ENCODE measurements at places on chromosomes 7 and 10.

DNA sequence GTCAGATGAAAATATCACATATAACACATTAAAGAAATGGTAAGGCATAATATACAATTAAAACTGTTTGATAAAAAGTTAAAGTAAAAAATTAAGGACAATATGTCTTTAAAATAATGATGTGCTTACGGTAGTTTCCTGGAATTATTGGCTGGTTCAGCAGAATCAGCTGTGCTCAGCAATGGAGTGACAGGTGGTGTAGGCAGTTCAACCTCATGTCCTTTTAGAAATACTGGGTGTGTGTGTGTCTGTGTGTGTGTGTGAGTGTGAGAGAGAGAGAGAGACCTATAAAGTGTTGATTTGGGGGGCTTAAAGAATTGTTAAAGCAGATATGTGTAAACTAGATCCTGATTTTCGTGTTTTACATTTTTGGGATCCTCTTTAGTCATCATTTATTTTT lies 141.2 kb downstream of the ADAM22 start:
- H3K4me1 ChIP-seq = peaks cover 8% of the 10 kb centered on the region
- no peak overlapping the region for H3K4me3 ChIP-seq
- no peaks in the 10 kb centered on the region for H3K27me3 ChIP-seq
- no peaks in the 10 kb centered on the region for H3K36me3 ChIP-seq
- no peak for DNase-seq
- no peak overlapping the region for H3K27ac ChIP-seq

DNA sequence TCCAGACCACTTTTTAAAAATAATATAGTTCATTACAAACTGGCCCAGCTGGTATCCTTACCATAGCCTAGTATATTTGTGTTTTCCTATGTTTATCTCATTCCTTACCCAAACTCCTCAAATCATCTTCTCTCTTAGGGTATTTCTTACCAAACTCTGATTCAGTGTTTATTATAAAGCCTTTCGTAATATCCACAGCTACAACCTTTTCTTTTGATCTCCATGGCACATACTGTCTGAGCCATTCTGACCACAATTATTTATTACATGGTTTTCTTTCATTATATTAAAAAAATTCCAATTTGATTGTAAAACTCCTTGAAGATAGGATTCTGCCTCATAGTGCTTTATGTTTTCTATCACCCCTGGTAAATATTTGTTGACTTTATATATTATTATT lies 94.2 kb downstream of the LRMDA start:
- no peaks in the 10 kb centered on the region for H3K4me1 ChIP-seq
- DNase-seq = no peak
- no peaks in the 10 kb centered on the region for H3K36me3 ChIP-seq
- no peak overlapping the region for H3K4me3 ChIP-seq
- peaks cover 4% of the 10 kb centered on the region for H3K27me3 ChIP-seq
- no peak overlapping the region for H3K27ac ChIP-seq

DNA sequence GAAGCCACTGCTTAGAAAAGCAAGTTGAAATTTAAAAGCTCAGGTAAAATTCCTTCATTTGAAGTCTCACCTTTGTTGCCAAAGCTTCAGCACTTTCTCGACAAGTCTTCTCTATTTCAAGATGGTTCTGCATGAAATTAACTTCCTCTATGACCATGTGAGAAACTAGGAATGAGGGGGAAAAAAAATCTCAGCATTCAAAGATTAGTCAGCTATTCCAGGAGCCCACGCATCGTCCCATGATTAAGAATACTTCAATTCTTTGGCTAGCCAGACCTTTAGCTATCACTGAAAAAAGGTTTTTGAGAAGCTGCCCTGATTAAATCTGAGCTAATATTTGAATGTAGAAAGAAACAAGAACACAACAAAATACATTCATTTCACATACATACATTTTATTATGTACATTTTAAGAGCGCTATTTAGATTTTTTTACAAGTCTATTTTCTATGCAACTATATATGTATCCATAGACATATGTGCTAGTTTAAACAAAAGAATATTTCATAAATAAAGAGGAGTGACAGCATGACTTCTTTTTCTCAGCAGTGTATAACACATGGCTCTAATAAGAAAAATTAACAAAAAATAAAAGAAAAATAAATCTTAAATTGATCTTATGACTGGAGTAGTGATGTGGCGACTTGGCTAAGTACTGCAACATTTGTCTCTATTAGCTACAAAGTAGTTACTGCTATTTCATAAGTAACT lies 44.8 kb downstream of the SHTN1 start:
- no peaks in the 10 kb centered on the region for H3K4me1 ChIP-seq
- H3K36me3 ChIP-seq = no peaks in the 10 kb centered on the region
- H3K4me3 ChIP-seq = no peak overlapping the region
- no peak overlapping the region for H3K27ac ChIP-seq

DNA sequence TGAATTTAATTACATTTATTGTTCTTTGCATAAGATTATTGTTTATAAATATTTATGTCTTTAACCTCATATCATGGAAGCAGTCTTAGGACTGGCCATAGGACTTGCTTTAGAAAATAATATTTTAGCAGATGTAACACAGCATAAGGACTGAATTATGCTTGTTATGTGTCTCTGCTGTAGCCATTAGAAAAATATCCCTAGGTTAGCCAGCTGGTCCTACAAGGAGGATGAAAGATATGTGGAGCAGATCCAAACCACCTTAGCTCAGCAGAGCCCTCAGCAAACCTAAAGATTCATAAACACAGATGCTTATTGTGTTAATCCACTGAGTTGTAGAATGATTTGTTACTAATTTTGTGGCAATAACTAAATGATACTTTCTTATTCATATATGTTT lies 166.0 kb upstream of the COL1A2 start:
- H3K36me3 ChIP-seq = no peaks in the 10 kb centered on the region
- H3K4me1 ChIP-seq = no peaks in the 10 kb centered on the region
- no peak overlapping the region for H3K4me3 ChIP-seq

DNA sequence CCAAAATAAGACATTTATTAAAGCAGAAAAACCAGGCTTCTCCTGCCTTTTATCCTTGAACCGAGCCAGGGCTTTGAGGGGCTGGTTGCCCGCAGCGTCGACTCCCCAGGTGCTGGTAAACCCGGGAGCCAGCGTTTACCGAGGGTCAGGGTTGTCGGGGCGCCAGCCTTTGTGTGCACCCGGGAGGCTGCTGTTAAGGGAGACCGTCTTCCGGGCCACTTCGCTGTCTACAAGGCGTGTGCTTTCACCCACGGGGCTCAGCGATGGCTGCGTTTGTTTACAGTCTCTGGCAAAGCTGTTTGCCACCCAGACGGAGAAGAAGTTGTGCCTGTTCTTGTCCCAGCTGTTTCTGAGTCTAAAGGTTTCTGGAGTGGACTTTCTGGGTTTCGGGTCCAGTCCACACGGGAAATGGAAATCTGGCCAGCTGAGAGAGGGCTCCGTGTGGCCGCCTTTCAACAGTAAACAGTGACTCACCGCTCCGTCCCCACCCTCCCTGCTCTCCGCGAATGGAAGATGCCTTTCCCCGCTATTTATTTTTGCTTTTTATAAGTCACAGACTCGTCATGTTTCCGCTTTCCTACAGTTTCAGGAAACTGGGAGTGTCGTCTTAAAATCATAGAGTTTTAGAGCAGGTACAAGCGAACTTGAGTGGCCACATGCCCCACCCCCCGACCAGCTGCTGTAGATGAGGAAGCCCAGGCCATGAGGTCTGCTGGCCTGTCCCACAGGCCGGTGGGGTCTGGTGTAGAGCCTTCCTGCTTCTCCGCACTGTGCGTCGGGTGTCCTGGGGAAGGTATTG lies 2.2 kb downstream of the MAFK start:
- H3K27me3 ChIP-seq = no peaks in the 10 kb centered on the region
- peak overlapping the region; percentile 95 for H3K27ac ChIP-seq
- H3K4me3 ChIP-seq = peak overlapping the region; percentile 85
- H3K4me1 ChIP-seq = peaks cover 35% of the 10 kb centered on the region
- peaks cover 2% of the 10 kb centered on the region for H3K36me3 ChIP-seq

GRCh38 chr7:153550173-153550572 lies 502.0 kb upstream of the DPP6 start:
- no peak overlapping the region for H3K27ac ChIP-seq
- H3K4me3 ChIP-seq = no peak overlapping the region
- H3K36me3 ChIP-seq = no peaks in the 10 kb centered on the region
- no peak for DNase-seq

GRCh38 chr10:130017631-130018022 lies 53.6 kb upstream of the EBF3 start:
- no peak overlapping the region for H3K4me3 ChIP-seq
- peaks cover 3% of the 10 kb centered on the region for H3K27me3 ChIP-seq

DNA sequence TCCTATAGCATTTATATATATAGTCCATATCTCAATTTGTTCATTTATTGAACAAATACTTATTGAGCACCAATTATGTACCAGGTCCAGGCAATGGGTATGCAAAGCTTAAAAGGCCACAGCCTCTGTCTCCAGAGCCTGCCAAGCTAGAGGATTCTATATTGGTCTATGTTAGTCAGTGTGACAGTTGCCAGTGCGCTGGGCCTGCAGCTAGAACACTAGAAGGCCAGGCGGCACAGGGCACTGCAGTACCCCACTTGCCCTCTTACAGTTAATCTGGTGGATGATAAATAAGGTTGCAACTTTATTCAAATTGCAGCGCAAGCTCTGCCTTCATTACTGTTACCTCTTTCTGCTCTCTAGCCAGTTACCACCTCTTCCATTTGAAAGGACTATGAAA lies 68.8 kb downstream of the PPP1R3C start:
- no peaks in the 10 kb centered on the region for H3K4me1 ChIP-seq
- no peak overlapping the region for H3K27ac ChIP-seq
- no peaks in the 10 kb centered on the region for H3K36me3 ChIP-seq
- H3K27me3 ChIP-seq = peaks cover 2% of the 10 kb centered on the region
- no peak overlapping the region for H3K4me3 ChIP-seq
- DNase-seq = no peak

DNA sequence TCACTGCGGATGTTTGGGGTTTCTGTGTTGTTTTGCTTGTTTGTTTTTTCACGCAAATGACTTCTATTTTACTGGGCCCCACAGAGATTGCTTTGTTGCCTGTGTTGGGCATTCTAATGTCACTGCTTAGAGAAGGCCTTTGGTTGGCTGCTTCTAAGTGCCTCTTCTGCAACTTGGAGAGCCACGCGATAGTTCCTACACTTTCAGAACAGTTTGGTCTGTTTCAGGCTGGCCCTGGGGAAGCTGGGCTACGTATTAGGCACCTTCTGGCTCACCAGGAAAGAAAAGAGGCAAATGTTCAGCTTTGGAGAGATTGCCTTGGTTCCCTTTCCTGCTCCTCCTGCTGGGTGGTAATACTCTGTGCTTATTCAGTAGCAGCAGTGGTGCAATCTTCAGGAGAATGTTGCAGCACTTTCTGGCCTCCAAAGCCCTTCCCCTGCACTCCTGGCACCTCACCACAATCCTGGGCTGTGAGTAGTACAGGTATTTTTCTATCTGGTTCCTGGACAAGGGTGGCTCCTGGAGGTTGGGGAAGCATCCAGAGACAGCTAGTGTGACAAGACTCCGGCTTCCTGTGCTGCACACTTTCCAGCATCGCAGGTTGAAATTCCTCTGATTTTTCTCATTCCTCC lies 1.2 kb downstream of the ANTXRL start:
- no peaks in the 10 kb centered on the region for H3K36me3 ChIP-seq
- H3K4me3 ChIP-seq = no peak overlapping the region
- H3K4me1 ChIP-seq = peaks cover 25% of the 10 kb centered on the region
- peaks cover 16% of the 10 kb centered on the region for H3K27me3 ChIP-seq
- no peak for DNase-seq
- H3K27ac ChIP-seq = no peak overlapping the region

DNA sequence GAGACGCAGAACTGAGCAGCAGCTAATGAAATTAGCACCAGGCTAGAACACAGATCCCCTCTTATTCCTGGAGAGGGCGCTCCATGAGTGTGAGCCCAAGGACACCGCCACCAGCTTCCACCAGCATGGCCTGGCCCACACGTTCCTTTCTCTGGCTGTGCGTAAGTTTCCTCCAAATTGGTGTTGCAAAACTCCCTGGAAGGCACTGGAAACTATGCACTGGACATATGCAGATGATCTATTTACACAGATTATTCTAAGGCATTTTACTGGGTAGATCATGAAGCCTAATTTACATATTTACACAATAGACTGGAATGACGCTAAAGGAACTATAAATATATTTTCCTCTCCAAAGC lies 455.6 kb upstream of the FOXK1 start:
- H3K27me3 ChIP-seq = no peaks in the 10 kb centered on the region
- no peak for DNase-seq
- no peak overlapping the region for H3K4me3 ChIP-seq
- H3K27ac ChIP-seq = no peak overlapping the region
- no peaks in the 10 kb centered on the region for H3K4me1 ChIP-seq

- DNase-seq = no peak
- H3K27ac ChIP-seq = no peak overlapping the region
- peaks cover 9% of the 10 kb centered on the region for H3K4me1 ChIP-seq
- H3K36me3 ChIP-seq = peaks cover 15% of the 10 kb centered on the region
These were observed 2.0 kb upstream of the LRRC4 start for GRCh38 chr7:128033246-128033645.

GRCh38 chr10:78247821-78248220 lies 214.2 kb downstream of the RPS24 start:
- no peak overlapping the region for H3K27ac ChIP-seq
- peaks cover 30% of the 10 kb centered on the region for H3K4me1 ChIP-seq
- no peaks in the 10 kb centered on the region for H3K36me3 ChIP-seq
- DNase-seq = no peak

DNA sequence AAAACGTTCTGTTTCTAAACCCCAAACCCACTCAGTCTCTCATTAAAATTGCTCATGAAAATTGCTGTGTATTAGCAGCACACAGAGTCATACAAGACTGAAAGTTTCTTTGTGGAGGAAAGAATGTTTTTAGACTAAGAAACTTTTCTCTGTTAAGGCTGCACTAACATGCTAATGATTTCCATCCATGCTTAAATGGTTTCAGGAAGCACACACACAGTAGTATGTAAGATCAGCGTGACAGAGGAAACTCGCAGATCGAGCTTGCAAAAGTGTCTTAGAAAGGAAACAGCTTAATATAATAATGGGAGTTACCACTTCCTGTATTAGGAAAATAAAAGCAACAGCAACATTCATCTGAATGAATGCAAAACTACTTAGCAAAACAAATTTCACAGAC lies 112.7 kb downstream of the ICA1 start:
- DNase-seq = no peak
- no peaks in the 10 kb centered on the region for H3K27me3 ChIP-seq
- peaks cover 4% of the 10 kb centered on the region for H3K36me3 ChIP-seq
- peaks cover 26% of the 10 kb centered on the region for H3K4me1 ChIP-seq

- H3K27ac ChIP-seq = no peak overlapping the region
- H3K27me3 ChIP-seq = no peaks in the 10 kb centered on the region
- no peak for DNase-seq
- no peak overlapping the region for H3K4me3 ChIP-seq
- H3K36me3 ChIP-seq = no peaks in the 10 kb centered on the region
- H3K4me1 ChIP-seq = no peaks in the 10 kb centered on the region
These were observed 89.5 kb downstream of the THSD7A start for GRCh38 chr7:11742496-11742895.

GRCh38 chr10:126109893-126110292 lies 213.5 kb downstream of the FANK1 start:
- H3K4me1 ChIP-seq = no peaks in the 10 kb centered on the region
- DNase-seq = no peak
- H3K36me3 ChIP-seq = no peaks in the 10 kb centered on the region
- peaks cover 3% of the 10 kb centered on the region for H3K27me3 ChIP-seq
- no peak overlapping the region for H3K4me3 ChIP-seq
- no peak overlapping the region for H3K27ac ChIP-seq

- no peaks in the 10 kb centered on the region for H3K36me3 ChIP-seq
- H3K4me3 ChIP-seq = no peak overlapping the region
- no peak for DNase-seq
- H3K27ac ChIP-seq = no peak overlapping the region
These were observed 1091.1 kb downstream of the LRMDA start for GRCh38 chr10:76522547-76522946.

- DNase-seq = no peak
- no peaks in the 10 kb centered on the region for H3K4me1 ChIP-seq
- H3K36me3 ChIP-seq = no peaks in the 10 kb centered on the region
- no peak overlapping the region for H3K27ac ChIP-seq
- H3K27me3 ChIP-seq = peaks cover 20% of the 10 kb centered on the region
These were observed 23.6 kb downstream of the HECW1 start for GRCh38 chr7:43136064-43136463.
